Pancreas (tissue), 10 donors: ENCODE measurements at places on chromosomes 16 and 17. TPM values are rescaled to one million over a fixed set of nuclear protein-coding genes. Genes with fewer than 3 reads are reported as not detected.

GRCh38 chr17:13520899-13521572 is 80.7 kb downstream of the HS3ST3A1 start:
- DNase-seq = no peak
- H3K4me3 ChIP-seq = no peak overlapping the region
- H3K36me3 ChIP-seq = no peaks in the 10 kb centered on the region
- H3K27ac ChIP-seq = no peak overlapping the region

- no peaks in the 10 kb centered on the region for H3K27me3 ChIP-seq
- H3K4me3 ChIP-seq = no peak overlapping the region
- peaks cover 40% of the 10 kb centered on the region for H3K4me1 ChIP-seq
- no peak for DNase-seq
- H3K36me3 ChIP-seq = no peaks in the 10 kb centered on the region
Observed at GRCh38 chr17:50059759-50060273, 3.9 kb downstream of the ITGA3 start.

DNA sequence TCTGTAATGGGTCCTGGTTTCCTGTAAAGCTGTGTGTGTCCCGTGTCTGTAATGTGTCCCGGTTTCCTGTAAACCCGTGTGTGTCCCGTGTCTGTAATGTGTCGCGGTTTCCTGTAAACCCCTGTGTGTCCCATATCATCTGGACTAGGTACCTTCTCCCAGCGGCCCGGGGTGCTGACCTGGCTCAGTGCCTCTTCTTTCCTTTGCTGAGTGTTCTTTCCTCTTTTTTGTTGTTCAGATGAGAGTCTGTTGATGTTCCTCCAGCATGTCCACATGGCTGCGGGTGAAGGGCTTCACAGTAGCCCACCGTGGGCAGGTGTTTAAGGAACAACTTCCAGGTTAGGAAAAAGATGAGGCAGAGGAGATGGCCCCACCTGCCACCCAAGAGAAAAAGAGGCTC is 46.6 kb upstream of the GNG13 start:
- H3K4me3 ChIP-seq = no peak overlapping the region
- no peak overlapping the region for H3K27ac ChIP-seq
- no peak for DNase-seq
- no peaks in the 10 kb centered on the region for H3K36me3 ChIP-seq
- no peaks in the 10 kb centered on the region for H3K4me1 ChIP-seq

DNA sequence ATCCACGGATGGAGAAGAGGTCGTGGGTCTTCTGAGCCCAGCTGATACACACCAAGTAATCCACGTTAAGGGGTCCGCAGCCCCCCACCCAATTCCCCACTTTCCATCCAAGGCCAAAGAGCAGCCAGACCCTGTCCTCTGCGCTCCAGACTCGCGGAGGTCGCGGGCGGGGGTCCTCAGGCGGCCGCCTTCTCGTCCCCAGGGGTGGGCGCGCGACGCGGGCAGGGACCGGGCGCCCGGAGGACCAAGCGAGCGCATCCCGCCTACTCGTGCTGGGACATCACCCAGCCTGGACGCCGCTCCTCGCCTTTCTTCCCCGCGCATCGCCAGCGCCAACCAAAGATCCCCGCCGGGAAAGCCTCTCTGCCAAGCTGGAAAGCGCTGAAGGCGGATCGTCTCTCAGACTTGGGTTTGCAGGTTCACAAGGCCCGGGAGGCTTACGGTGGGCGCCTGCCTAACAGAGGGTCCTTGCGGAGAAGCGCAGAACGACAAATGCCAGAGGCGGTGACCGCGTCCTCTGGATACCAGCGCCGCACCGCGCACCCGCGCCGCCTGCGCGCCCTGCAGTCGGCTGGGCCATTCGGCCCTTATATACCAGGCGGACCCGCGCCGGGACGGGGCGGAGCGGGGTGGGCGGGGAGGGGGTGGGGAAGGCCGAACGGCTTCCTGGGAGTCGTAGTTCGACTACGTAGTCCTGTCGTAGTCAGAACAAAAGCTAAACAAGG is 471.6 kb downstream of the SOX9 start:
- peaks cover 2% of the 10 kb centered on the region for H3K27me3 ChIP-seq
- H3K4me1 ChIP-seq = no peaks in the 10 kb centered on the region
- DNase-seq = peak; percentile 79
- H3K27ac ChIP-seq = peak overlapping the region; percentile 84

GRCh38 chr17:49003557-49004511 is 6.6 kb downstream of the IGF2BP1 start:
- no peak overlapping the region for H3K27ac ChIP-seq
- no peak overlapping the region for H3K4me3 ChIP-seq
- H3K27me3 ChIP-seq = peaks cover 36% of the 10 kb centered on the region
- DNase-seq = no peak
- H3K4me1 ChIP-seq = no peaks in the 10 kb centered on the region

DNA sequence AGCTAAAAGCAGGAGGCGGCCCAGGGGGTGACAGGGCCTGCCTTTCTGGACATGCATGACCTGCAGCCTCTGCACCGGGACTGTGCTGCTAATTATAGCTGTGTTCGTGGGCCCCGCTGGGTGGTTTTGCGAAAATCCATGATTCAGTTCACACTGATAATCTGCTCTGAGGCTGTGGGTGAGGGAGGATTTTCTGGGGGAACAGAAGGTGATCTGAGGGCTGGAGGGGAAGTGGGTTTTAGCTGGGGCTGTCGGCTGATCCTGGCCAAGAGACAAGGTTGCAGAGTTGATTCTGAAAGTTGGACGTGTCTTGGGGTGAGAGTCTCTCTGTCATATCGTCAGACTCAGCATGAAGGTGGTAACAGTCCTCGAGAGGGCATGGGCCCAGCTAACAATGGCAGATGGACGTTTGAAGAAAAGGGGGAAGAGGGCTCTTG is 187.5 kb upstream of the ZNF469 start:
- H3K27me3 ChIP-seq = no peaks in the 10 kb centered on the region
- no peak overlapping the region for H3K27ac ChIP-seq
- DNase-seq = no peak
- H3K4me1 ChIP-seq = no peaks in the 10 kb centered on the region
- H3K4me3 ChIP-seq = no peak overlapping the region

DNA sequence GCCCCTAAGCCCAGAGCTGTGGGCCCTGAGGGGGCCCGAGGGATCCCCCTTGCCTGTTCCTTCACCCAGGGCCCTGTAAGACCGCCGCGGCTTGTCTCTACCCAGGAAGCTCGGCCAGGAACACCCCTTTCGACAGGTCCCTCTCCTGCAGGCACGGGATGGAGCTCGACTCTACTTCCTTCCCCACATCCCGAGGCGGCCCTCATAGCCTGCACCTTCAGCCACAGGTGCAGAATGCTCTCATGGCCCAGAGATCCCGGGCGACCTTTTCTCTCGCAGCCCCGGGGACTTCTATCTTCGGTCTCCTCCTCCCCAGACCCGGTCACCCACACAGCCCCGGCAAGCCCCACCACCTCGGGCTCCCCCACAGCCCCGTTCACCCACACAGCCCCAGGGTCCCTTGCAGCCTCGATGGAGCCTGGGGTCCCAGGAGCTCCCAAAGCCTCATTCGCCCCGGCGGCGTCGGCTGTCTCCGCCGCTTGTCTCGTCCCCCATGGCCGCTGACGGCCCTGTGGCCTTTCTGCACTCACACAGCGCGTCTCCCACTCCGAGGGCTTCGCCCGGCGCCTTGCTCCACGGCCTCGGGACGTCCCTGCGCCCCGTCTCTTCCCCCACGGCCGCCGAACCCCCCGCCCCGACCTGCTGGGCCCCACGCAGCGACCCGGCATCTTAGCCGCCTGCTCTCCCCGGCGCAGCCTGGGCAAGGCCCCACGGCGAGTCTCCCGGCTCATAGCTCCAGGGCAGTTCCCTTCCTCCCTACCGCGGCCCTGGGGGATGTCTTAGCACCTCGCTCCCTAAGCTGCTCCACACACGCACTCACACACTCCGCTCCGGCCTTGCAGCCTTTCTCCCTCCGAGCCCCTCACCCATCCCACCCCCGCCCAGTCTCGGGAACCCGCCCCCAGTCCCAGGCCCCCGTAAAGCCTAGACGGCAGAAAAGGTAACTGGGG is 650 bp downstream of the KIAA0753 start:
- H3K27me3 ChIP-seq = no peaks in the 10 kb centered on the region
- H3K27ac ChIP-seq = peak overlapping the region; percentile 76
- peaks cover 9% of the 10 kb centered on the region for H3K4me1 ChIP-seq
- peak overlapping the region; percentile 64 for H3K4me3 ChIP-seq

GRCh38 chr17:79995696-79996095 is 40.0 kb downstream of the TBC1D16 start:
- H3K27me3 ChIP-seq = no peaks in the 10 kb centered on the region
- H3K4me3 ChIP-seq = no peak overlapping the region
- peaks cover 22% of the 10 kb centered on the region for H3K4me1 ChIP-seq
- no peak for DNase-seq

GRCh38 chr17:58391302-58391984 is 25.9 kb downstream of the RNF43 start:
- H3K36me3 ChIP-seq = no peaks in the 10 kb centered on the region
- DNase-seq = peak; percentile 93
- peaks cover 38% of the 10 kb centered on the region for H3K4me1 ChIP-seq
- no peak overlapping the region for H3K27ac ChIP-seq
- no peaks in the 10 kb centered on the region for H3K27me3 ChIP-seq

DNA sequence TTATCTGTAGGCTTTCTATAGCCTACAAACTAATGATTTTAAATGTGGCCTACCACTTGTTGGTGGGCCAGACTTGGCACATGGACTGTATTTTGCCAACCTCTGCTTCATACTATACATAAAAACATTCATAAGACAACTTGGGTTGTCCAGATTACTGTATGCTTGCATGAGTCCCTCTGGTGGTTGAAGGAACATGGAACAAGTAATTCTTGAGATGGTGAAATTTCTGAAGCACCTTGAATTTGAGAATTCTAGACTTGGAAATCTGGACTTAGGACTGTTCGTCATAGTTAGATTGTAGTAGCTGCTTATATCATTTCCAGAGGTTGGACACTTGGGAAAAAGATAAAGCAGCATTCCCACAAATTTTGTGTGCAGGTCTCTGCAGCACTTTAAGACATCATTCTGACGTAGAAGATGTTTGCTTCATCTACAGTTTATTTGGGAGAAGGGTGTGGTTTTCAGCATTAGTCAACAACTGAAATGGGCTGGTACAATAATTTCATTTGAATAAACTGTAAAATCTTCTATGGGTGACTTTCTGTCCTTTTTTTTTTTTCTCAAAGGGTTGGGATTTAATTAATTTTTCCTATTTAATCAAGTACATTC is 31.2 kb downstream of the NFATC3 start:
- H3K4me3 ChIP-seq = no peak overlapping the region
- no peak for DNase-seq
- no peak overlapping the region for H3K27ac ChIP-seq
- no peaks in the 10 kb centered on the region for H3K36me3 ChIP-seq

The SLC16A5 gene
- total RNA-seq = 3.5 TPM

The KRT24 gene
- not detected for total RNA-seq
